Activated T-helper 2 cell treated with anti-CD3 and anti-CD28 coated beads, Interferon-gamma antibody, Interleukin-2, Interleukin-4, amounts not matched to agents 10 μg/mL and 5 μg/mL and 100 μg/mL, durations not matched to agents 14 hours and 24 hours and 36 hours (primary cell): ENCODE measurements at places on chromosomes 7 and 10. TPM values are rescaled to one million over a fixed set of nuclear protein-coding genes. Genes with fewer than 3 reads are reported as not detected.

ZCCHC24 gene
- total RNA-seq, result 2.1 and 2.6 TPM in 2 replicates

MYOZ1 gene
- total RNA-seq, result not detected in 2 replicates

ARHGAP21 gene
- total RNA-seq, result 40.0 and 43.2 TPM in 2 replicates

NRG3 gene
- total RNA-seq, result not detected in 2 replicates

OTUD1 gene
- total RNA-seq, result 9.7 and 10.2 TPM in 2 replicates

CALHM1 gene
- 0.09 TPM in 1 of 2 replicates, not detected in the other for total RNA-seq

CRYGN gene
- not detected in 2 replicates for total RNA-seq

ELMO1 gene
- total RNA-seq, result 112 and 117 TPM in 2 replicates

ZP3 gene
- 8.2 and 10.5 TPM in 2 replicates for total RNA-seq

OR2F2 gene
- total RNA-seq, result not detected in 2 replicates

SPAM1 gene
- not detected in 2 replicates for total RNA-seq

IL2RA gene
- 1,777 and 1,808 TPM in 2 replicates for total RNA-seq

RET gene
- total RNA-seq, result 0.21 and 0.59 TPM in 2 replicates

LIPK gene
- total RNA-seq, result not detected in 2 replicates

PRR15 gene
- not detected in 2 replicates for total RNA-seq

ADD3 gene
- total RNA-seq, result 37.8 and 47.4 TPM in 2 replicates

GLI3 gene
- not detected in 2 replicates for total RNA-seq

TLL2 gene
- total RNA-seq, result 0.09 TPM in 1 of 2 replicates, not detected in the other

DENND10 gene
- total RNA-seq, result 26.0 and 26.2 TPM in 2 replicates

SLC26A5 gene
- 0.07 TPM in 1 of 2 replicates, not detected in the other for total RNA-seq

ZNF503 gene
- 0.30 and 0.34 TPM in 2 replicates for total RNA-seq

FAM131B gene
- 1.3 and 2.0 TPM in 2 replicates for total RNA-seq

TYSND1 gene
- total RNA-seq, result 12.5 and 13.6 TPM in 2 replicates

TDRD1 gene
- 0.11 and 0.30 TPM in 2 replicates for total RNA-seq

RNF32 gene
- 2.9 and 3.4 TPM in 2 replicates for total RNA-seq

ELAPOR2 gene
- total RNA-seq, result 2.4 and 2.7 TPM in 2 replicates

GDF10 gene
- total RNA-seq, result 0.11 and 0.25 TPM in 2 replicates

CDH23 gene
- 0.44 and 0.55 TPM in 2 replicates for total RNA-seq

SMIM30 gene
- total RNA-seq, result 43.5 and 45.6 TPM in 2 replicates

ITGA8 gene
- total RNA-seq, result not detected in 2 replicates

SP8 gene
- not detected in 2 replicates for total RNA-seq

WDR91 gene
- 19.2 and 22.6 TPM in 2 replicates for total RNA-seq

HKDC1 gene
- 0.09 and 0.11 TPM in 2 replicates for total RNA-seq

WDR86 gene
- not detected in 2 replicates for total RNA-seq

HMX3 gene
- not detected in 2 replicates for total RNA-seq

MGAM2 gene
- total RNA-seq, result not detected in 2 replicates

NPSR1 gene
- not detected in 2 replicates for total RNA-seq

TRPV5 gene
- not detected in 2 replicates for total RNA-seq

CLRN3 gene
- total RNA-seq, result not detected in 2 replicates

ARHGAP22 gene
- total RNA-seq, result 0.18 and 0.43 TPM in 2 replicates

NUTM2D gene
- 1.9 and 2.7 TPM in 2 replicates for total RNA-seq

INHBA gene
- total RNA-seq, result 0.97 and 1.0 TPM in 2 replicates

UTF1 gene
- 0.16 and 0.28 TPM in 2 replicates for total RNA-seq

GALNT17 gene
- total RNA-seq, result not detected in 2 replicates
